Neural progenitor cell (in vitro differentiated cells): ENCODE measurements at places on chromosomes 16 and 17. TPM values are rescaled to one million over a fixed set of nuclear protein-coding genes. Genes with fewer than 3 reads are reported as not detected.

- no peak overlapping the region for H3K4me3 ChIP-seq
- H3K27me3 ChIP-seq = no peaks in the 10 kb centered on the region
- H3K4me1 ChIP-seq = no peaks in the 10 kb centered on the region
- H3K36me3 ChIP-seq = no peaks in the 10 kb centered on the region
These were observed 48.3 kb downstream of the WDR45B start for GRCh38 chr17:82599674-82600661.

DNA sequence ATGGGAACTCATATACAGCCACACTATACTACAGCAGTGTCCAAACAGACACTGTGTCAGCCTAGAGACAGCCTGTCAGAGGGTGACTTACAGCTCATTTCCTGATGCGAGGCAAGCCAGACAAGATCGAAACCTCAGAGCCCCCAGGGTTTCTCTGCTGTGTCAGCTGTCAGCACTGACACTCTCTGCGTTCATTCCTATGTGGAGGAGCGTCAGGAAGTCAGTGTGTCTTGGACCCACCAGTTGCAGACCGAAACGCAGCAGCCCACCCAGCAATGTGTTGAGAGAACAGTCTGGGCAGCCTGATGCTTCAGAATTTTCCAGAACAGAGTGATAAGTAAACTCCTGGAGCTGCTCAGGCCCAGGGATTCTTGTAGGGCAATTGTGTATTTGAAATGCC, 20.6 kb upstream of the MAPT start:
- no peaks in the 10 kb centered on the region for H3K36me3 ChIP-seq
- H3K27ac ChIP-seq = no peak overlapping the region
- H3K27me3 ChIP-seq = peaks cover 4% of the 10 kb centered on the region

GRCh38 chr17:74317071-74317470, 9.0 kb upstream of the KIF19 start:
- no peaks in the 10 kb centered on the region for H3K27me3 ChIP-seq
- no peaks in the 10 kb centered on the region for H3K4me1 ChIP-seq
- DNase-seq = no peak
- H3K4me3 ChIP-seq = no peak overlapping the region

- H3K27me3 ChIP-seq = no peaks in the 10 kb centered on the region
- H3K4me1 ChIP-seq = peaks cover 19% of the 10 kb centered on the region
- no peak overlapping the region for H3K27ac ChIP-seq
- DNase-seq = peak; percentile 73
These were observed 32.0 kb downstream of the VAT1L start for GRCh38 chr16:77820340-77820739.

GRCh38 chr16:79571903-79572535, 28.5 kb downstream of the MAF start:
- H3K27ac ChIP-seq = no peak overlapping the region
- peak; percentile 58 for DNase-seq
- H3K4me3 ChIP-seq = no peak overlapping the region
- no peaks in the 10 kb centered on the region for H3K27me3 ChIP-seq
- H3K4me1 ChIP-seq = peaks cover 24% of the 10 kb centered on the region
- H3K36me3 ChIP-seq = no peaks in the 10 kb centered on the region

DNA sequence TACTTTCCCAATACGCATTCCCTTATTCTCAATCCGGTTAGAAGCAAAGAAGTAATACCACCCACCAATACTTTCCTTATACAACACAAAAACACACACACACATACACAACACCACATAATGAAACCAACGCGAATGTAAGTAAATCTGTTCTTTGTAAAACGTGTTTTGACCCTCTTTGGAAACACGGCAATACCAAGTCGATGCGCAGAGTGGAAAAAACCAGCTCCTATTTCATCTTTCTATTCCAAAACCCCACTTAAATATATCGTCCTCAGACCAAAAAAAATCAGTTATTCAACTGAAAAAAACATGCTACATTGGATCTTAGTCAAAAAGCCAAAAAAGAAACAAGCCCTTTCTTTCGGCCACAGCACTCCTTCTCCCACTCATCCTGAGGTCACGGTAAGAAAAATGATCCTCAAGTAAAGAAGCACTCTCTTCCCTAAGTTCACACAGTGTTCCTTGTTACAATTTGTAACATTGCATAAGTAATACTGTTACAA, 31.0 kb upstream of the ARL4D start:
- peak overlapping the region; percentile 40 for H3K4me3 ChIP-seq
- H3K4me1 ChIP-seq = peaks cover 5% of the 10 kb centered on the region
- H3K27ac ChIP-seq = peak overlapping the region; percentile 99

CIBAR2 gene
- total RNA-seq = 0.43 TPM in 1 of 2 replicates, not detected in the other

MVP gene
- 2.4 and 4.4 TPM in 2 replicates for total RNA-seq
